NCI-H2107 (cell line): ENCODE measurements at places on chromosomes 11 and 22.

DNA sequence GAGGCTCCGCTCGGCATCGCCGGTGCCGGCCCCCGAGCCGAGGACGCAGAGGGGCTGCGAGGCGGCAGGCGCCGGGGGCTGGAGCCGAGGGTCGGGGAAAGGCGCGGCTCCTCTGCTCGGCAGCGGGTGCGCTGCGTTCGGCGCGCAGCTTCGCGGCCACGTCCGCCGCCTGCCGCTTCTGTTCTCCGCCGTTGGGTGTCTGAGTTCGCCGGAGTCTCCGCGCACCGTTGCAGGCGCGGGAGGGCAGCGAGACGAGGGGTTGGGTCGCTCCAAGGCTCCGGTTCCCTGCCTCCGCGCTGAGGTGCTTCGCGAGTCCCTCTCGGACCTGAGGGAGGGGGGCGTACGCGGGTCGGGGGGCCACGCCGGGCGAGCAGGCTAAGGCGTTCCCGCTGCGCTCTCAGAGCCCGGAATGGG, 347 bp downstream of the MN1 start:
- DNase-seq: no peak

GRCh38 chr11:63804259-63804658, 9.0 kb upstream of the SPINDOC start:
- DNase-seq: no peak

DNA sequence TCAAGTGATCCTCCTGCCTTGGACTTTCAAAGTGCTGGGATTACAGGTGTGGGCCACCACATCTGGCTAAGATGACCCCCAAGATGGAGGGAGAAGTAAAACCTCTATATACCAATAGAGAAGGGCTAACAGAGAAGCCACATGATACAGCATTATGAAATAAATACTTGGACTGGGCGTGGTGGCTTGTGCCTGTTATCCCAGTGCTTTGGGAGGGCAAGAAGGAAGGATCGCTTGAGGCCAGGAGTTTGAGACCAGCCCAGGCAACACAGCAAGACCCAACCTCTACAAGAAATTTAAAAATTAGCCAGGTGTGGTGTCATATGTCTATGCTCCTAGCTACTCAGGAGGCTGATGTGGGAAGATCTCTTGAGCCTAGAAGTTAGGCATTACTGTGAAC, 61.7 kb downstream of the RAB30 start:
- no peak for DNase-seq

GRCh38 chr22:41257696-41258095, 17.0 kb upstream of the CHADL start:
- no peak for DNase-seq

- DNase-seq: no peak
Measured at GRCh38 chr11:1932105-1932480, 12.6 kb downstream of the TNNT3 start.
